ENCODE measurements at places on chromosomes 11 and 22. TPM values are rescaled to one million over a fixed set of nuclear protein-coding genes. Genes with fewer than 3 reads are reported as not detected.

GP1BB gene
- 28.0 TPM for total RNA-seq

GSTP1 gene
- total RNA-seq: 117 TPM

GLYAT gene
- 1.0 TPM for total RNA-seq

RTCB gene
- total RNA-seq: 68.0 TPM

FOLR1 gene
- total RNA-seq: 1.2 TPM

IGSF22 gene
- 0.94 TPM for total RNA-seq

OPCML gene
- total RNA-seq: 0.16 TPM

MFRP gene
- total RNA-seq: not detected

SAA4 gene
- total RNA-seq: not detected

PARVG gene
- 9.7 TPM for total RNA-seq

MMP7 gene
- total RNA-seq: 0.63 TPM

TYR gene
- total RNA-seq: 0.25 TPM

MYOD1 gene
- total RNA-seq: 1.4 TPM

RAG2 gene
- 0.25 TPM for total RNA-seq

OR52H1 gene
- total RNA-seq: 1.4 TPM

LRRC4C gene
- 0.16 TPM for total RNA-seq

USP2 gene
- total RNA-seq: 41.2 TPM

CYB5R2 gene
- 190 TPM for total RNA-seq

MPPED2 gene
- 13.4 TPM for total RNA-seq

TBX1 gene
- 23.3 TPM for total RNA-seq

P2RX6 gene
- 24.0 TPM for total RNA-seq

AP2A2 gene
- 82.0 TPM for total RNA-seq

SPTBN2 gene
- 239 TPM for total RNA-seq

All from testis (tissue), 5 donors.